CD8-positive, alpha-beta memory T cell (primary cell): ENCODE measurements at places on chromosomes 12 and 14.
A peak's percentile ranks its signal among the peaks of the same experiment; 100 is the strongest.

- DNase-seq, result no peak
Measured at GRCh38 chr14:51628238-51628637, 23.5 kb upstream of the FRMD6 start.

DNA sequence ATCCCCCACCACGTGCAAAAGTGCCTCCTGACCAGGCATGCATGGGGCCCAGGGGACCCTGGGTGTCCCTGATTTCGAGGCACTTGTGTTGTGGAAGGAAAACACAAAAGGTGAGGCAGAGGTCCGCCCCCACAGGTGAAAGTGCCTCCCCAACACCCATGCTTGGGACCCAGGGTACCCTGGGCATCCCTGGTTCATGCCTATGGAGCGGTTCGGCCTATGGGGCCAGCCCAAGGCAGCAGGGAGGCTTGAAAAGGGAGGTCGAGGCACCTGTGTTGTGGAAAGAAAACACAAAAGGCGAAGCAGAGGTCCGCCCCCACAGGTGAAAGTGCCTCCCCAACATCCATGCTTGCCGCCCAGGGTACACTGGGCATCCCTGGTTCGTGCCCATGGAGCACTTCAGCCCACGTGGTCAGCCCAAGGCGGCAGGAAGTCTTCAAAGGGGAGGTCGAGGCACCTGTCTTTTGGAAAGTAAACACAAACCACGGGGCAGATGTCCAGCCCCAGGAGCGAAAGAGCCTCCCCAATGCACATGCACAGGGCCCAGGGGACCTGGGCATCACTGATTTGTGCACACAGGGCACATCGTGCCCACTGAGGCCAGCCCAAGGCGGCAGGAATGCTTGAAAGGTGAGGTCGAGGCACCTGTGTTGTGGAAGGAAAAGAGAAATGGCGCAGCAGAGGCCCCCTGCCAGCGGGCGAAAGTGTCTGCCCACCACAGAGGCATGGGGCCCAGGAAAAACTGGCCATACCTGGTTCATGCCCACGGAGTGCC is 375.5 kb downstream of the ALG10 start:
- peak; percentile 0 for DNase-seq

DNA sequence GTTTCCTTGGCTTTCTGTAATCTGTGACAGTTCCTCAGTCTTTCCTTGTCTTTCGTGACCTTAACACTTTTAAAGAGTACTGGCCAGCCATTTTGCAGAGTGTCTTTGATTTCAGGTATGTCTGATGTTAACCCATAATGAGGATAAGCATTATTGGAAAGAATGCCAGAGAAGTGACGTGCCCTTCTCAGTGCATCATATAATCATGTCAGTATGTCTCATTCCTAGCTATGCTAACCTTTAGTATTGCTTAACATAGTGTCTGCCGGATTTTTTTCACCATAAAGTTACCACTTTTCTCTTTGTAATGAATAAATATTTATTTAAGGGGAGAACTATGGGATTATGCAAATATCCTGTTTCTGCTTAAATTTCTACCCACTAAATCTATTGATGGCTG is 28.5 kb downstream of the RERG start:
- DNase-seq, result no peak

GRCh38 chr12:67925077-67925476 is 64.2 kb upstream of the IFNG-AS1 start:
- no peak for DNase-seq

DNA sequence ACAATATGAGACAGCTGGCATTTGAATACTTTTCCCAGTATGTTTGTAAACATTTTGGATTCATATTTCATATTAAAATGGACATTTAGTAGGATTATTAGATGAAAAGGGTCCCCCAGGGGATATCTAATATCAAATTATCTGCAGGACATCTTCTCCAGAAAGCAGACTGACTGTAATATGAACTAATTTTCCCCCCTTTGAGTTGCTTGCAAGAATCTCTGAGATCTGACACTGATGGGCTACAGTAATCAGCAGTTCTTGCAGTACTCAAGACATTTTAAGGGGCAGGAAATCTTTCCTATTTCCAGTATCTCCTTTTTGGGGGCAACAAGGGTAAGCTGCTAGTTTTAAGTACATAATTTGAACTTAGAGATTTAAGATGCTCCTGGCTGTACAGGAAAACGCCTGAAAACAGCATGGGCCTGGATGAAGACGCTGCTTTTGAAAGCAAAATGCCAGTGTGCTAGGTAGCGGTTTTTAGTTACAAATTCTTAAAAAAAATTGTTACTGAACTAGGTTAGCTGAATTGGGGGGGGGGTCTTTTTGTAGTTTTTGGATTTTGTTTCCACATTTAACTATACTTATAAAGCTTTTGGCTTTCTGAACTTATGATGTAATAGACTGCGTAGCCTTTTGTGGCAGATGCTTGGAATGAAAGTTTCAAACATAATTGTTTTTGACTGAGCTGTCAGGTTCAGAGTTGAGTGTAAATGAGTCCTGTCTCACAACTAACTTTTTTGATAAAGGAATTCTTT is 2.2 kb downstream of the FRMD6 start:
- no peak for DNase-seq

- DNase-seq, result no peak
Measured at GRCh38 chr14:87940894-87941293, 52.1 kb downstream of the GALC start.

DNA sequence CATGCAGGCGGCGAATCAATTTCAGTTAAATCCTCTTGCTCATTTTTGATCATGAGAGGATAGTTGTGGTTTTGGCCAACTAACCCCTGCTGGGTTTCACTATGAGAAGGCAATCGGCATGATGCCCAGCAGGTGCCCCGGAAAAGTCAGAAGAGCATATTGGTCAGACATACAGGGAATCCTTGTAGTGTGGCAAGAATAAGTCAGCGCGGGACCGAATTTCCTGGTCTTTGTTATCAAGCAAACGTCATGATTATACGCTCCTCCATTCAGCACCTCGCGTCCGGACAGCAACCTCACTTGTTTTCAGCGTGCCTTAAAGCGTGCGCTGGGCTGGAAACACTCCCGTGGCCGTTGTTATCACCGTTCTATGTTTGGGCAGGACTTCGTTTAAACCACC is 1.8 kb downstream of the TBC1D30 start:
- no peak for DNase-seq

DNA sequence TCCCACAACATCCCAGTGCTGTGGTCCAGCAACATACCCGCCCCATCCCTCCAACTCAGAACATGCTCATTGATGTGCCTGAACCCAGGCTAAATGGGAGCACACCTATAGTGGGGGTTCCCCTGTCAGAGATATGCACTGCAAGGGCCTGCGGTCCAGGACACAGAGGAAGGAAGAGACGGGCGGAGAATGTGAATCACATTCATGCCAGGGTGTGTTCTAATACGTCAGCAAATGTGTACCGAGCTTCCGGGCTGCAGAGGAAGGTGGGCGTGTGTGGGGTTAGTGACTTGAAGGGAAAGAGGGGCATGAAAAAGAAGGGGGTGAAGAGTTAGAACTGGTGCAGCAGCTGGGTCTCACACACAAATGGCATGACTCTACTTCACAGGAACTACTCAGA is 83.7 kb downstream of the DPF3 start:
- DNase-seq, result peak; percentile 66

GRCh38 chr14:100832311-100832960 is 6.5 kb downstream of the MEG3 start:
- peak; percentile 14 for DNase-seq

- DNase-seq, result no peak
Measured at GRCh38 chr12:109523071-109523470, 45.6 kb downstream of the UBE3B start.

- DNase-seq, result no peak
Measured at GRCh38 chr12:33514893-33515292, 75.3 kb upstream of the SYT10 start.

DNA sequence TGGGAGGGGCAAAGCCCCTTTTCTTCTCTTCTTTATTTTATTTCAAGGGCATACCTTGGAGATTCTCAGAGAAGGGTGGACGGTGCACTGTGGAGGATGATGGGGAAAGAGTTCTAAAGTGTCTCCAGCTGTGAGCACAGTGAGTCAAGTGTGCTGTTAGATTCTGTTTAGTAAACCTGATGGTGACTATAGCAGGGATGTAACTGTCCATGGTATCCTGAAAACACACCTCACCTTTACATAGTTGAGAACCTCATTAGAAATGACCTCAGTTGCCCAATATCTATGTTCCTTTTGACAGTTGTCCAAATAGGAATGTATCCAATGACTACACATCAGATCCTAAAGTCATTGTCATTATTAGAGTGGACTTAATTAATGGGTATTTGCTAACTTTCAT is 38.0 kb downstream of the CNTN1 start:
- no peak for DNase-seq

GRCh38 chr12:1797011-1797901 is 23.1 kb upstream of the LRTM2 start:
- peak; percentile 51 for DNase-seq

- DNase-seq, result no peak
Measured at GRCh38 chr12:89836026-89836425, 127.4 kb upstream of the ATP2B1 start.

- no peak for DNase-seq
Measured at GRCh38 chr12:113815031-113815430, 151.1 kb downstream of the RBM19 start.

GRCh38 chr12:79426121-79426520 is 264.6 kb downstream of the PAWR start:
- DNase-seq, result no peak

DNA sequence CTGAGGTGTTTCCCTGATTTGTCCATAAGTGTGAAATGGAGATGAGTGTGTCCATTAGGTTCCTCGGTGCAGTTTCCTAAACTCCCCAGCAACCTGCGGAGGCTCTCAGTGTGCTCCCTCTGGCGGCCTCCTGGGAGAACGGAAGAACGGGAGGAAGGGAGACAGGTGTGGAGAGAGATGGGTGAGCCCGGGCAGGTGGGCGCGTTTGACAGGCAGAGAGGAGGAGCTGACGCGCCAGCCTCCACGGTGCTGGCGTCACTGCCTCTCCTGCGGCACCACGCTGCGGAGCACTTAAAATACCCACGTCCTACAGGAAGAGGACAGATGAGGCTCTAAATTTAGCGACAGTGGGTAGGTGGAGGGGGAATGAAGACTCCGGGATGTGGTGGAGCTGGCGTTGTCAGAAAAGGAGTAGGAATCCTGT is 26.8 kb upstream of the PEX5 start:
- DNase-seq, result no peak

GRCh38 chr12:69056743-69057515 is 124.0 kb upstream of the CPM start:
- no peak for DNase-seq

GRCh38 chr12:84550518-84550917 is 362.1 kb downstream of the SLC6A15 start:
- DNase-seq, result no peak

DNA sequence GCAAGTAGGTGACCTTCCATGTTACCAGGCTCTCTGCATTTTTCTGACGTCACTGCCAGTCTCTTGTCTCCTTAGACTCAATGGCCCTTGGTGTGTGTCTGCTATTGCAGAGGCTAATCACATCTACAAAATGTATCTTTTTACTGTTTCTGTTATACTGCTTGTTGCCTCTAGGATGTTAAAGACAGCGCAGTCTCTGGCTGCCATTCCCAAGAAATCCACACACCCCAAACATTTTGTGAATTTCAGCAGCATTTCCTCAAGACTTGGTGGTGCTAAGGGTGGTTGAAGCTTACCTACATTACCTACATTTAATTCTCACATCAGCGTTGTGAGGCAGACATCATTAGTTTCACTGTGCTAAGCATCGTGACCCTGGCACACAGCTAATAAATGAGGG is 87.2 kb downstream of the C12orf75 start:
- DNase-seq, result no peak

GRCh38 chr14:21262410-21262809 is 6.8 kb downstream of the HNRNPC start:
- DNase-seq, result no peak

GRCh38 chr12:89135976-89136634 is 216.2 kb downstream of the DUSP6 start:
- no peak for DNase-seq

DNA sequence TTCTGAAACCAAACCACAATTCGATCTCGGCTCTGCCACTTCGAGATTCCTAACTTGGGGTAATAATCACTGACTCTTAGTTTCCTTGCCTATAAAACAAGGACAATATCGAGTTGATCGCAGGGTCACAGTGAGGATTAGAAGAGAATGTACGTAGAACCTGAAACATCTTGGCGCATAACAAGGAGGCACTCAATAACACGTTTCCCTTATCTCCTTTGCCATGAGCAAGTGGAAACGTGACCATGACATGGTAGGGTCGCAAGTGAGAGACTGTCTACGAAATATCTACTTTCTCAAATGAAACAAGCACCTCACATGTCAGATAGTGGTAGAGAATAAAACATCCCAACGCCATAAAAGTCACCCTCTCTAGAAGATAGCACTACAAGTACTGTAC is 2.3 kb downstream of the DICER1 start:
- no peak for DNase-seq

DNA sequence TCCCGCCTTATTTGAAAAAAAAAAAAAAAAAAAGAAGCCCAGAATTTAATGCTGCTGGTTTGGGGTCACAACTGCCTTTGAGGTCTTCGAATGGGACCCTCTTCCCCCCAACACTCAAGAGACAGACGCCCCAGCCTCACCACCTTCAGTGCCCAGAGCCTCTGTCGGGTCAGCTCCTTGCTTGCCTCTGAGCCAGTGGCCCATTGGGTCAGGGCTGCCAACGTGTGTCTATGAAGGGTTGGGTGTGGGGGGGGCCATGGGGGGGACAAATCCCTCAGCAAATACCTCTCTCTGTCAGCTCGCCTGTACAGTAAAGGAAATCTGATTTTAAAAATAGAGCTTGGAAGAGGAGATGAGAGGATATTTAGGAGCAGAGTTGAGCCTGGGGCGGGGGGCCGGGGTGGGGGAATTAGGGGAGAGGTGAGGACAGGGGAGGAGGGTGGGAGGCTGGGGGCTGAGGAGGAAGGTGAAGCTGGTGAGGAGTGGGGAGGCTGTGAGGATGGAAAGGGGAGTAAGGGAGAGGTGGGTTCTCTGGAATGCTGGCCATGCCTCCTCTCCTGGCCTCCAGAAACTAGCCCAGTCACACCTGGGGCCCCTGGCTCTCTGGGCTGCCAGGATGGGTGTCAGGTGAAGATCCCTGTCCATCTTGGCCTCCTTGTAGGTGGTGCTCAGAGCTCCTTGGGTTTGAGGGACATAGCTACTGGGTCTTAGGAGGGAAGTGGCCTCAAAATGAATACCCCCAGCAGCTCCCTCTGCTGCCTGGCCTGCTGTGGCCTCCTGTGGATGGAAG is 13.3 kb downstream of the RTL1 start:
- DNase-seq, result no peak

- DNase-seq, result peak; percentile 28
Measured at GRCh38 chr14:74835645-74836250, 40.2 kb downstream of the PROX2 start.

DNA sequence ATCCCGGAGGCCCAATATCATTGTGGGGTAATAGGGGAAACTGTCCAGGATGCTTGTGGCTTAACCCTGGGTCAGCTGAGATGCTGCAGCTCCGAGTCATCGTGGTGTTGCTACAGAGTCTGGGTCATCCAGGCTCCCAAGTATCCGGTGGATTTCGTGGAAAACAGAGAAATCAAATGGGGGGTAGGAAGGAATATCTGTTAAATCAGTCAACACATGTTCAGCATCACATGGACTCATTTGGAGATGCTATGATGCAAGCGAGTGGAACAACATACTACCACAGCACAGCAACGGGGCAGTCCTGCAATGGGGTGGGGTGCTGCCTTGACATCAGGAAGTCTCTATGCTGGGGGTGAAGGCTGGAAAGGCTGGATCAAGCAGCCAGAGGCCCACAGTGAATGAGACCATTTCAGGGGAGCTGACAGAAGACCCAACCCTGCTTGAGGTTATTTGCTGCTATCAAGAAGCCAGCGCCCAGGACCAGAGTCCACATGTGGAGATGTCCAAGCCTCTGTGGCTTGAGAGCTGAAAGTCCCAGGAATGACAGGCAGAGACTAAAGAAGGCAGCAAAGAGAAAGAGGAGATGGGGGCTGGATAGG is 22.9 kb downstream of the VDR start:
- DNase-seq, result no peak
